Suprapubic skin (tissue), 4 donors: ENCODE measurements at places on chromosomes 1 and 21.
A peak's percentile ranks its signal among the peaks of the same experiment; 100 is the strongest.

DNA sequence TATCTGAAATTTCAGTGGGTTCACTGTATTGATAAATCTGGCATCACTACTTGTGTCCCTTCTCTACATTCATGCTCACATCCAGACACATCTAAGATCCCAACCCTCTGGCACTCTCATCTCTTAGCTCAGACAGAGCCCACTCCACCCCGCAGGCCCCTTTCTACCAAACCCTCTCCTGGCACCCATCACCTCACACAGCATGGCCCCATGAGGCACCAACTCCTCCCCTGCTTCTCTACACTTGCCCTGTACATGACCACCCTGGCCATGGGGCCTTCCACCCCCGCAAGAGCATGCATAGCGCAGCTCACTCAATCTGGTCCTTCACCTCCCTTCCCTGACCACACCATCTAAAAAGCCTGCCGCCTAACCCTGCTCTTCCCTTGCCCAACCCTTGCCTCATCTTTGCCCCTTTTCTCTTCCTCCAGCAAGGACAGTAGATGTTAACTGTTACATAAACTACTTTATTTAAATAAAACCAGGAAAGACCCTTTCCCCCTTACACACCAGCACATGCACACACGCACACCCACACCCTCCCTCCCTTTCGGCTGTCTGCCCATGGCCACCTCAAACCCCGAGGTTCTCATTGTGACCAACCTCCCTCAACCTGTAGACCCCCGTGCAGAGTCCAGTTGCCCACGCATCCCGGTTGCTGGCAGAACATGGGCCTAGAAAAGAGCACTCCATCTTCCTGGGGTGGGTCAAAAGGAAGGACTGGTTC, 15.6 kb downstream of the SH3BP5L start:
- H3K4me3 ChIP-seq = no peak overlapping the region
- no peaks in the 10 kb centered on the region for H3K27me3 ChIP-seq
- no peak overlapping the region for H3K27ac ChIP-seq
- DNase-seq = no peak
- H3K36me3 ChIP-seq = peaks cover 38% of the 10 kb centered on the region

GRCh38 chr1:54462597-54463258, 56.5 kb upstream of the SSBP3 start:
- no peak overlapping the region for H3K4me3 ChIP-seq
- no peak for DNase-seq
- H3K27me3 ChIP-seq = no peaks in the 10 kb centered on the region
- H3K27ac ChIP-seq = no peak overlapping the region

GRCh38 chr1:62912028-62912638, 128.2 kb downstream of the ATG4C start:
- H3K4me1 ChIP-seq = no peaks in the 10 kb centered on the region
- H3K36me3 ChIP-seq = no peaks in the 10 kb centered on the region
- no peak overlapping the region for H3K27ac ChIP-seq
- H3K27me3 ChIP-seq = peaks cover 13% of the 10 kb centered on the region

GRCh38 chr1:89200663-89201062, 1.9 kb upstream of the GBP4 start:
- no peaks in the 10 kb centered on the region for H3K36me3 ChIP-seq
- H3K4me3 ChIP-seq = no peak overlapping the region
- H3K4me1 ChIP-seq = peaks cover 10% of the 10 kb centered on the region
- H3K27me3 ChIP-seq = no peaks in the 10 kb centered on the region
- H3K27ac ChIP-seq = no peak overlapping the region

- H3K36me3 ChIP-seq = no peaks in the 10 kb centered on the region
- no peak overlapping the region for H3K27ac ChIP-seq
- H3K27me3 ChIP-seq = no peaks in the 10 kb centered on the region
- no peak overlapping the region for H3K4me3 ChIP-seq
- DNase-seq = no peak
Observed at GRCh38 chr1:197841158-197841557, 61.3 kb upstream of the C1orf53 start.

DNA sequence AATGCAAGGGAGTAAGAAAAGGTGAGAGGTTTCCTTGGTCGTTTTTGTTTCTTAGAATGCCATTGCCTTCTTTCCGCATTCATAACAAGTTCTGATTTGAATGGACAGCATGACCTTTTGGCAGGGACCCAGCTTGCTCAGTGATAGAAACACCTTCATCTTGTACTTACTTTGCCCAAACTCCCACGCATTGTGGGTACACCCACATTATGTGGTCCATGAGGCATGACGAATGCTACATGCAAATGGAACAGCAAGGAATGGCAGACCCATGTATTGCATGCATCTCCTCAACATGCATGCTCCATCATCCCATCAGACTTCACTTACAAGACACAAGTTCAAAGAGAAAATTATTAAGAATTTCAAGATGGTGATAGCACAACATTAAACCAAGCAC, 102.8 kb downstream of the CDC7 start:
- no peaks in the 10 kb centered on the region for H3K27me3 ChIP-seq
- no peak overlapping the region for H3K4me3 ChIP-seq
- DNase-seq = no peak
- no peaks in the 10 kb centered on the region for H3K4me1 ChIP-seq
- H3K27ac ChIP-seq = no peak overlapping the region

- no peaks in the 10 kb centered on the region for H3K4me1 ChIP-seq
- DNase-seq = peak; percentile 57
- H3K36me3 ChIP-seq = no peaks in the 10 kb centered on the region
- no peak overlapping the region for H3K4me3 ChIP-seq
- H3K27me3 ChIP-seq = peaks cover 15% of the 10 kb centered on the region
Observed at GRCh38 chr1:22329148-22329515, 122.5 kb upstream of the ZBTB40 start.

- peaks cover 7% of the 10 kb centered on the region for H3K27me3 ChIP-seq
- H3K4me3 ChIP-seq = no peak overlapping the region
- H3K27ac ChIP-seq = no peak overlapping the region
- H3K4me1 ChIP-seq = no peaks in the 10 kb centered on the region
Observed at GRCh38 chr1:21491488-21492355, 17.5 kb upstream of the ALPL start.

DNA sequence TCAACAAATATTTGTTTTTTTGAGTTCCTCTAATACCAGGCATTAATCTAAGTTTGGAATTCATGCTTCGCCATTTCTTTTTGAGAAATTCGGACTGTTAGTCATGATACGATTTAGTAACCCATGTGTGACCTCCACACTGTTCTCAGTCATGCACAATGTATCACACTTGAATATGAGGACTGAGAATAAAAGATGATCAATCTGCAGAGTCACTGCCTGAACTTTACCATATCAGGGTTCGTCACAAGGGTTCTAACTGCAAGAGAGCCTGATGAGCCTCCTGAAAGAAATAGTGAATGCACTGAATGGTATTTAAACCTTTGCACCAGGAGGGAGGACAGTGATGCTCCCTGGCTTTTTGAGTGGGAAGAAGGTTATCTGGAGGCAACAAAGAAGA, 10.9 kb upstream of the FASLG start:
- H3K4me3 ChIP-seq = no peak overlapping the region
- no peaks in the 10 kb centered on the region for H3K27me3 ChIP-seq
- no peak overlapping the region for H3K27ac ChIP-seq
- no peaks in the 10 kb centered on the region for H3K36me3 ChIP-seq
- no peak for DNase-seq
- no peaks in the 10 kb centered on the region for H3K4me1 ChIP-seq

DNA sequence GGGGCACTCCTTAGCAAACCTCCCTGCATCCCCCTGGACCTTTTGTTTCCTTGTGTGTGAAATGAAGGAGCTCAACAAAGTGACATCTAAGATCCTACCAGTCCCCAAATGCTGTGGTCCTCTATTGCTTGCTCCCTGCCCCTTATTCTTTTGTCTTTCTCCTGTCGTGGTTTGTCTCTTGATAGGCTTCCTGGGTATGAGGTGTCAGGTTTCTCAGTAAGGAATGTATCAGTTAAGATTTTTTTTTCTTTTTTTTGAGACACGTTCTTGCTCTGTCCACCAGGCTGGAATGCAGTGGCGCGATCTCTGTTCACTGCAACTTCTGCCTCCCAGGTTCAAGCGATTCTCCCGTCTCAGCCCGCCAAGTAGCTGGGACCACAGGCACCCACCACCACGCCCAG, 16.8 kb downstream of the CNIH3 start:
- no peaks in the 10 kb centered on the region for H3K4me1 ChIP-seq
- no peak for DNase-seq
- no peak overlapping the region for H3K27ac ChIP-seq
- H3K27me3 ChIP-seq = no peaks in the 10 kb centered on the region
- no peak overlapping the region for H3K4me3 ChIP-seq

- DNase-seq = no peak
- H3K36me3 ChIP-seq = no peaks in the 10 kb centered on the region
- H3K27ac ChIP-seq = no peak overlapping the region
- H3K27me3 ChIP-seq = no peaks in the 10 kb centered on the region
Observed at GRCh38 chr21:26487981-26488480, 85.1 kb downstream of the CYYR1 start.

GRCh38 chr1:228141226-228142044, 1.4 kb downstream of the GUK1 start:
- no peaks in the 10 kb centered on the region for H3K27me3 ChIP-seq
- H3K4me1 ChIP-seq = peaks cover 65% of the 10 kb centered on the region
- peak overlapping the region; percentile 93 for H3K27ac ChIP-seq
- peak; percentile 80 for DNase-seq

DNA sequence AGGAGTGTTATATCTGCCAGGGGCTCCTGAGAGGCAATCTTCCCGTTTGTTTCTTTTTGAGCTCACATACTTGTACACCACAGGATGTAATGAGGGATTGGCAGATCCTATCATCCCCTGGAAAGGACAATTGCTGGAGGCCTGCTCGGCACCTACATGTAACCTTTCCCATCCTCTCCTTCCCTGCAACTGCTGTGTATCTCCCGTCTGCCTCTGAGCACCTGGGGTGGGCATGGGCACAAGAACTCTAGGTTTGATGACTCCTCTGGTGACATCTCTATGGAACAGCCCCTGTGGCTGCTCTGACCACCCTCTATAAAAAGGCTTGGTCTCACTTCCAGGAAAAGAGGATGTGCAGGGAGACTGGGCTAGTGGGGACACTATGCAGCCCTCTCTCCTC, 25.0 kb upstream of the SMIM12 start:
- no peaks in the 10 kb centered on the region for H3K36me3 ChIP-seq
- no peak for DNase-seq
- H3K4me3 ChIP-seq = no peak overlapping the region
- H3K27me3 ChIP-seq = peaks cover 37% of the 10 kb centered on the region
- H3K27ac ChIP-seq = no peak overlapping the region
- peaks cover 9% of the 10 kb centered on the region for H3K4me1 ChIP-seq

DNA sequence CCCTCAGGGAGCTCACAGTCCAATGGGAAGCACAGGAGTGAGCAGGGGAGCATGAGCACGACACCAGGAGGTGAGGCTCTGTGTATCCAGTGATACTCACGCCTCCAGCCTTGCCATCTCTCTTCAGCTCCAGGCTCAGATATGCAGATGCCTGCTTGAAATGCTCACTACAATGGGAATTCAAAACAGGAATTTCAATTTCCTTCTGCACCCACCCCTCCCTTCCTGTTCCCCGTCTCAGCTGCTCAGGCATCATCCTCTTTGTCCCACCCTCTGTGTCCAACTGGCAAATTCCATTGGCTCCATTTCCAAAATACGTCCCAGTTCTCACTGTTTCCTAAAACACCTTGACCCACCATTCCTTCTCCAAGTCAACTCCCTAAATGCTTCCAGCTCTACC, 58.9 kb downstream of the FBXO2 start:
- H3K36me3 ChIP-seq = no peaks in the 10 kb centered on the region
- H3K4me1 ChIP-seq = no peaks in the 10 kb centered on the region
- H3K27ac ChIP-seq = no peak overlapping the region
- H3K27me3 ChIP-seq = peaks cover 43% of the 10 kb centered on the region
- no peak overlapping the region for H3K4me3 ChIP-seq
- no peak for DNase-seq

DNA sequence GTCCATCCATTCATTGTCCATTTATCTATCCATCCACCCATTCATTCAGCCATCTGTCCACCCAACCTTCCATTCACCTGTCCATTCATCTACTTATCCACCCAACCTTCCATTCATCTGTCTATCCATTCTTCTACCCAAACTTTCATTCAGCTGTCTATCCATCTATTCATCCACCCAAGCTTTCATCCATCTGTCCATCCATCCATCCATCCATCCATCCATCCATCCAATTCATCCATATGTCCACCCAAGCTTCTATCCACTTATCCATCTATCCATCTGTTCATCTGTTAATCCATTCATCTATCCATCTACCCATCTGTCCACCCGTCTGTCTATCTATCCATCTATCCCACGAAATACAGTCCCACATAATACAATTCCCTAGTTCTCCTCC, 21.6 kb upstream of the MAN1C1 start:
- no peak overlapping the region for H3K27ac ChIP-seq
- no peaks in the 10 kb centered on the region for H3K4me1 ChIP-seq
- DNase-seq = no peak
- no peak overlapping the region for H3K4me3 ChIP-seq

DNA sequence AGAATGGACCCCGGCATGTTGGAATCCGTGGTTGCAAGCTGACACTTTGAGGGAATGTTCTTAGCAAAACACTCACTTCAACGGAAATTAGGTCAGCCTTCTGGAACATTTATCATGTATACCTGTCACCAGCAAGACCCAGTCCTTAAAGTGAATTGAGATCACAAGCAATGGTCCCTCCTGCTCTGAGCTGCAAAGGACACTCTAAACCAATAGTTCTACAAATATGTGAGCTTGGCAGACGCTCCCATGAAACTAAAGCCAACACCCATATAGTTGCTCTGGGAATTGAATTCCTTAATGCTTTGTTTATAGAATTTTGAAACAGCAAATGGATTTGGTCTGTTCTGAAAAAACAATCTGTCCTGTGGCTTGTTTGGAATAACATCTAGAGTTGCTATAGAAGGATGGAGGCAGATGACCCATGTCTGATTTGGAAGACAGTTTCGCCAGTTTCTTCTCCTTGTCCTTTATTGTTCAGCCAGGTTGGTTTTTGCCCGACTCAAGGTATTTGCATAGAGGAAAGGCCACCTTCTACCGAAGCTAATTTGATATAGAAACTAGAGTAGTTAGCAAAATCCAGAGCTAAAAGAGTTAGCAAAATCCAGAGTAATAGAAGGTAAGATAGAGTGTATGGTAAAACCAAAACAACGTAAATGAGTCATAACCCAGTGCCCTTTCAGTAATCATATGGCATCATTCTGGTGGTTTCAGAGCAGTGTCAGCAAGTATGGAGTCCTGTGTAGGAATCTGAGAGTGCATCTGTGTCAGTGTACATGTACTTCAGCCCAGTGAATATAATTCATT, 236.2 kb downstream of the NFIA start:
- peak overlapping the region; percentile 74 for H3K27ac ChIP-seq
- no peaks in the 10 kb centered on the region for H3K27me3 ChIP-seq
- H3K36me3 ChIP-seq = no peaks in the 10 kb centered on the region
- DNase-seq = no peak

DNA sequence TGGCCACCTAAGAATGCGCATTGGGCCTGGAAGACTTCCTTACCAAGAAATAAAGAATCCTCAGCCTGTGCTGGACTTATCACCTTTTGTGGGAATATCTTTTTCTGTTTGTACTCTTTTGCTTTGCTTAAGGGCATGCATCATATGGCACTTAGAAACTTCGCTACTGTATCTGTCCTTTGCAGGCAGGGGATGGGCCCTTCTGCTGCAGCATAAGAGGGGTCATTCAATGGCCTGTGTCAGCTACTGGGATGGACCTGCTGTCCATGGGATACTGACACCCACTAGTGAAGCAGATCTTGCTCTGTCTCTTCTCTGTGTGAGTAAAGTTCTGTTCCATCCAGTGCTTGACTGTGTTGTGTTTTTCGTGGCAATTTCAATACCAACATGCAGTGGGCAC, 239.0 kb upstream of the JUN start:
- H3K27ac ChIP-seq = no peak overlapping the region
- no peak overlapping the region for H3K4me3 ChIP-seq
- DNase-seq = no peak

- H3K36me3 ChIP-seq = peaks cover 8% of the 10 kb centered on the region
- H3K4me3 ChIP-seq = no peak overlapping the region
- H3K27me3 ChIP-seq = no peaks in the 10 kb centered on the region
- DNase-seq = no peak
- H3K27ac ChIP-seq = no peak overlapping the region
Observed at GRCh38 chr21:34878940-34879339, 170.2 kb downstream of the RUNX1 start.
